NCI-H774 (cell line): ENCODE measurements at places on chromosomes 2 and 18.

DNA sequence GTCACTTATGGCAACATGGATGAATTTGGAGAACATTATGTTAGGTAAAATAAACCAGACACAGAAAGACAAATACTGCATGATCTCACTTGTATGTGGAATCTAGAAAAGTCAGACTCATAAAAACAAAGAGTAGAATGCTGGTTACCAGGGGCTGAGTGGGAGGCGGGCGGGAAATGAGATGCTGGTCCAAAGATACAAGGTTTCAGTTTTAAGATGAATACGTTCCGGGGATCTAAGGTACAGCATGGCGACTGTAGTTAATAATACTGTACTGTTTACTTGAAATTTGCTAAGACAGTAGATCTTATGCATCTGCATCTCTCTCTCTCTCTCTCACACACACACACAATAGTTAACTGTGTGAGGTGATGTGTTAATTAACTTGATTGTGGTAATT, 14.2 kb downstream of the FAM110C start:
- no peak for DNase-seq

- DNase-seq: no peak
These were observed 214.2 kb downstream of the BCL11A start for GRCh38 chr2:60339286-60339685.

GRCh38 chr2:234565842-234566619, 69.2 kb upstream of the ARL4C start:
- DNase-seq: no peak

DNA sequence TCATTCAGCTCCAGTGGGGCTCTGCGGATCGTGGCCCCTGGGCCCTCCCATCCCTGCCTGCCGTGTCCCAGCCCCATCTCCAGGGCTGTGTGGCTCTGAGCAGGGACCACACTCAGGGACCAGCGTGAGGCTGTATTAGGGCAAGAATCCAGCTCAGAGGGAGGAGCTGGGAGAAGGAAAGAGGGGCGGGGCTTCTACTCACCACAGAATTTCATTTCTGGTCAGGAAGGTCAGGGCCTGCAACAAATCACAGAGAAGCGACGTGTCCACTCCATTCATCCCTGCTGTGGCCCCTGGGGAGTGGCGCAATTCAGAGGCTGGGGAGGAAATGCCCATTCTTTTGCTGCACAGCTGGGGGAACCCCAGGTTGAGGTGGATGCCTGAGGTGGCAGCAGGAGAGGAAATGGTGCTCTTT, 828 bp downstream of the CIB4 start:
- DNase-seq: no peak

DNA sequence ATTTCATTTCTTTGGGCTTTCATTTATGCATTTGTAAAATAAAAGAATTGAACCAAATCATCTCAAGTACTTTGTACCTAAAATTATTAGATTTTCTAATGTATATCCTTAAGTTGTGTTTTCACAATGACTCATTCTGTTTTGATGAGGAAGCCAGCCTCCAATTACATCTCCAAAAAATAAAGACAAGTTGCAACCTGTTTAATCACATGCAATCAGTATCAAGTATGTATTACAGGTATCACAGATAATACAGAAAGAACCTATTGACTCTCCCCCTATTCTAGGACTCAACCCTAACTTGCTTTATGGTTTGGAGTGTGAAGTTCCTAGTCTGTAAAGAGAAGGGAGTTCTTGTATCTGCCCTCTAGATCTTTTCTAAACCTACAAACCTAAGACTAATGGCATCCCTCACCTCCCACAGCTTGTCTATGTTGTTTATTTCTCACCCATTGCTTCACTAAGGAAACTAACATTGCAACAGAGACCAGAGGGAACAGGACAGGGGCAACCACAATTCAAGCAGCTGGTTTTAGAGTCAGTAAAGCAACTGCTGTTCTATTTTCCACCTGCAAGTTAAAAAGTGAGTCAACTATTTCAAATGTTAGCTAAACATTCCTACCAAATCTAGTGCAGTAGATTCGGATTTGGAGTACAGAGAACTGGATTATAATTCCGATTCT, 141.1 kb upstream of the ETAA1 start:
- no peak for DNase-seq
